IMR-90 (cell line): ENCODE measurements at places on chromosomes 5 and 9. TPM values are rescaled to one million over a fixed set of nuclear protein-coding genes. Genes with fewer than 3 reads are reported as not detected.
A peak's percentile ranks its signal among the peaks of the same experiment; 100 is the strongest.

GRCh38 chr5:132776131-132776937, 705 bp downstream of the SEPTIN8 start:
- no peak for DNase-seq

GRCh38 chr5:158070859-158071258, 211.9 kb upstream of the CLINT1 start:
- no peak for DNase-seq

- DNase-seq = no peak
Measured at GRCh38 chr5:943201-943917, 50.7 kb downstream of the TRIP13 start.

GRCh38 chr5:125006011-125006685, 259.7 kb upstream of the ZNF608 start:
- DNase-seq = no peak

- peak; percentile 52 for DNase-seq
Measured at GRCh38 chr5:142924135-142924883, 154.1 kb downstream of the ARHGAP26 start.

Gene PCDHGB6
- 1.4 and 1.5 TPM in 2 replicates for polyA plus RNA-seq

Gene ABO
- polyA plus RNA-seq = not detected in 2 replicates

Gene TOPORS
- polyA plus RNA-seq = 6.3 and 7.4 TPM in 2 replicates
